Amygdala (tissue), 56 donors: ENCODE measurements at places on chromosomes 7 and 10.

GRCh38 chr7:101995121-101995520, 177.7 kb downstream of the CUX1 start:
- no peak for DNase-seq

DNA sequence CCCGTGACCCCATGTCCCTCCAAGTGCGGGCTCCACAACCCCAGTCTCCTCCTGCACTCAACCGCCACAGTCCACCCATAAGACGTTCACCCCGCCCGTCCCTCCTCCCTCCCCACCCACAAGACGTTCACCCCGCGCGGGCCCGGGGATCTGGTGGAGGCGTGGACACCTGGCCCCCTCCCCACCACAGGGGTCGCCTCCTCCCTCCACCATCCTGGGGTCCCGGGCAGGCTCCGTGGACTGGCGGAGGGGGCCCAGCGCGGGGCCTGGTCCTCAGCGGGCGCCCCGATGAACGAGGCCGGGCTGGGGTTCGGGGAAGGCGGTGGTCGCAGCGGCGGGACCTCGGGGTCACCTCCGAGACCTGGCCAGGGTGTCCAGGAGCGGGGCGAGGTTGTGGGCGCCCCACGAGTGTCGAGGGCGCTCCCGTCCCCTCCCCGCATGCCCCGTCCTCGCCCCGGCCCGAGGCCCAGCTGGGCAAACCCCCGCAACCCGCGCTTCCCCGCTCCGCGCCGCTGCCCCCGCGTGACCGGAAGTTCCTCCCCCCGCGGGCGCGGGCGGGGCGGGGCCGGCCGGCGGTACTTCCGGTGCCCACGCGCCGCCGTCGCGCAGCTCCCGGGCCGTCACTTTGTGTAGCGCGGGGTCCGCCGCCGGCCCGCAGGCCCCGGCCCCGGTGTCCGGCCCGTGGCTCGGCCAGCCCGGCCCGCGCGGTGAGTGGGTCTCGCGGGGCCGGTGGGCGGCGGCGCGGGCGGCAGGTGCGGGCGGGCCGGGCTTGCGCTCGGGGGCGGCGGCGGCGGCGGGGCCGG, at the start of gene ZNF316:
Gene ZNF316 (plus strand): TSS at position 578 of the 803 bp plus-strand sequence. CDS start 5,092 bp downstream, outside the sequence.
- DNase-seq: peak; percentile 48

GRCh38 chr7:118153551-118154177, 30.3 kb upstream of the LSM8 start:
- no peak for DNase-seq

DNA sequence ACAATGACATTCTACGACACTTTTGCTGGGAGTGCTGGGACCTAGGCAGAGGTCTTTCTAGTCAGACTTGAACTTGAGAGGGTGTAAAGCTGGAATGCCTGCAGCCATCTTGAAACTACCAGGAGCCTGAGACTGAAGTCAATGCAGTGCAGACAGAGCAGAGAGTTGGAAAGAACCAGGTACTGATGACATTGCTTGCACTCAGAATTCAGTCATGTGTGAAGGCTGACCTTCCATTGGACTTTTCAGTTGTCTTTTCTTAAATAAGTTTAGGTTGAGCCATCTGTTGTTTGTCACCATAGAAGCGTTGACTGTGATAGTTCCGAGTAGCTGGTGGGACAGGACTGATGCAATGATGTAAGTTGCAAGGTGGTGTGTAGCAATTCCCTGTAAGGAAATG, 3.1 kb upstream of the PLPP4 start:
- no peak for DNase-seq

DNA sequence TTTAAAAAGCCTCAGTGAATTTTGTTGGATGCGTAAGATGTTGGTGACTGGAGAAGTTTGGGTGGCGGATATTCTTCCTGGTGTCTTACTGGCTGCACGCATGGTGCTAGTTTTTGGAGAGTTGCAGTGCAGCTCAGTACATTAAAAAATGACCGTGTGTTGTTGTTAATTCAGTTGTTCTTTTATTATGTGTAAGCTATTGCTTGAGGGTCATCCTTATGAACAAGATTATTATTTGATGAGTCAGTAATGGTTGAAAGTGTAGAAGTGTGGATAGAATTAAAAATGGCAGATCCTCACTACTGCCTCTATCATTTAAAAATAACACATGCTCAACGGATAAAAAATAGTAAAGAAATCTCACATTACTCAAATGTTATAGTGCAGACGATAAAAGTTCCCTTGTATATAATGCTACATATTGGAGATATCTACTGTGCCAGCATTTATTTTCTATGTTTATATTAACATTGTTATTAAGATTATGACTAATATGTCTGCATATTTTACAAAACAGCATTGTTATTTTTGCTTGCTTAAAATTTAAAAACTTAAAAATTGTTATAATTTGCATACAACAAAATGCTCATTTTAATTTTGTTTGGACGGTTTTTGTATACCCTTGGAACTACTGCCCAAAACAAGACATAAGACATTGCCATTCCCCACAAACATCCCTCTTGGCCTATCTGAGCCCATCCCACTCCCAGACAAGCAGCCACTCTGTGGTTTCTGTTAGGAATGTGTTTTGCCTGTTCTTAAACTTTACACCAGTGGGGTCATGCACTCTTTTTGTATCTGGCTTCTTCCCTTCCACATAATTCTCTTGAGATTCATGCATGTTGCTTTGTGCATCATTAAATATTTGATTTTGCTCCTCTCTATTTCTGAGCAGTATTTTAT, 142.0 kb downstream of the DOCK1 start:
- no peak for DNase-seq

- DNase-seq: no peak
Measured at GRCh38 chr10:25842146-25842545, 91.9 kb upstream of the MYO3A start.

- no peak for DNase-seq
Measured at GRCh38 chr7:93015101-93015778, 102.5 kb downstream of the SAMD9 start.

DNA sequence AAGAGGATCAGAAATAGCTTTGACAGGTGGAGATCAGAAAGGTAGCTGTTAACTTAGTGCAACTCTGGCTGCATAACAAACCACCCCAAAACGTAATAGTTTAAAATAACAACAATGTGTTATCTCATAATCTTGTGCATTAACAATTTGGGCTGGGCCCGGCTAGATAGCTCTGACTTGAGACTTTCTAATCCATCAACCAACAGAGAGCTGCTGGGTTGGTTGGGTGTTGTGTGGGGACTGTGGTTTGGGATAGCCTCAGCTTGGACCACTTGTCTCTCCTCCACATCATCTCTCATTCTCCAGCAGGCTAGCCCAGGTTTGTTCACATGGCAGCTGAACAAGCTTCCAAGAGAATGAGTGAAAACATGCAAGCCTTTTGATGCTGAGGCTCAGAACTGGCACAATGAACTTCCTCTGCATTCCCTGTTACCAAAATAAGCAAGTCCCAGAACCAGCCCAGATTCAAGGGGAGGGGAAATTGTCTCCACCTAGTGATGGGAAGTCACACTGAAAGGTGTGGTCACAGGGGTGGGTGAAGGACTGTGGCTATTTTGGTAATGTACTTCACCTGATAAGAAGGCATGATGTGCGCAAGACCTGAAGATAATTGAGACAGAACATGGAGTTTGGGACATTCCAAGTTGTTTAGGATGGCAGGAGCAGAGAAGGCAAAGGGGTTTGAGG, 20.4 kb upstream of the ASAH2 start:
- DNase-seq: no peak

DNA sequence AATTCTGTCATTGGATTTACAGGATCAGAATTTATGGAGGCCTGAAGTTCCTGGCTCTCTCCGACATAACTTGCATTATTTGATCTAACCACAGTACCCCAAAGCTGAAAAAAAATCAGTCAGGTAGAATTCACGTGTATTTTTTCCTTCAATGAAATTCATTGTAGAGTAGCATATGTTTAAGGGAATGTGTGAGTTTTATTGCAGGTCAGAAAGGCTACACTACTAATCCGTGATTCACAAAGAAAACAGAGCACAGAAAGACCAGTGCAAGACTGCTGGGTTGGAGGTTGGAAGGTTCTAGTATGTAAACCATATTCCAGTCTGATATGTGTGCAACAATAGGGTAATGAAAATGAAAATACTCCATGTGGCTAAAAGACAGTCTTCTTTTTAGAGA, 247.0 kb upstream of the FERD3L start:
- DNase-seq: no peak

GRCh38 chr10:71679425-71679824, 40.2 kb downstream of the C10orf105 start:
- DNase-seq: no peak

DNA sequence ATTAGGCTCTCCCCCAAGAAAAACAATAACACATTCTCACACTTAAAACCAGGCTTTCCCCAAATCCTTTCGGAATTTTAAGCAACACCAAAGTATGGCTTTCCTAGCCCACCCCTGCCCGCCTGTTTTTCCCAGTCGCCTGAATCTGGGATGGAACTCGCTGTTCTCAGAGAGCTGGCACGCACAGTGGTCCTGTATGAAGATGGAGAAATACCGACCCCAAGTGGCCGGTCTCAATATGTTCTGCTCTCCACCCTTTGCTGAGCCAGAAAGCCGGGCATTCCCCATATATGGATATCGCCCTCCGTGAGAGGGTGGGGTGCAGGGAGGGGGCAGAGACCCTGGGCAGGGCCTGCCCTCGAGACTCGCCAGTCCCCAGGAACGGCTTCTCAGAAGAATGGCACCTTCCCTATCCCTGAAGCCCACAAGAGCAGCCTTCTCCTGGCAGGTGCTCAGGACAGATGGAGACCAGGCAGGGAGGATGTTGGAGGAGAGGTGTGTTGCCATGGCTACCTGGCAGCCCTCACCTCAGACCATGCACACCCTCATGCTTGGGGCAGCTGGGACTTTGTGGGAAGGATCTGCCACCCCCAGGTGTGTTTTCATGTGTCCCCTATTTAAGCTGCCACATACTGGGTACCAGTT, 3.4 kb downstream of the TACR2 start:
- DNase-seq: no peak

- DNase-seq: no peak
Measured at GRCh38 chr7:26860361-26860760, 4.0 kb downstream of the SKAP2 start.

- DNase-seq: no peak
Measured at GRCh38 chr10:112232670-112233069, 49.1 kb upstream of the GPAM start.

DNA sequence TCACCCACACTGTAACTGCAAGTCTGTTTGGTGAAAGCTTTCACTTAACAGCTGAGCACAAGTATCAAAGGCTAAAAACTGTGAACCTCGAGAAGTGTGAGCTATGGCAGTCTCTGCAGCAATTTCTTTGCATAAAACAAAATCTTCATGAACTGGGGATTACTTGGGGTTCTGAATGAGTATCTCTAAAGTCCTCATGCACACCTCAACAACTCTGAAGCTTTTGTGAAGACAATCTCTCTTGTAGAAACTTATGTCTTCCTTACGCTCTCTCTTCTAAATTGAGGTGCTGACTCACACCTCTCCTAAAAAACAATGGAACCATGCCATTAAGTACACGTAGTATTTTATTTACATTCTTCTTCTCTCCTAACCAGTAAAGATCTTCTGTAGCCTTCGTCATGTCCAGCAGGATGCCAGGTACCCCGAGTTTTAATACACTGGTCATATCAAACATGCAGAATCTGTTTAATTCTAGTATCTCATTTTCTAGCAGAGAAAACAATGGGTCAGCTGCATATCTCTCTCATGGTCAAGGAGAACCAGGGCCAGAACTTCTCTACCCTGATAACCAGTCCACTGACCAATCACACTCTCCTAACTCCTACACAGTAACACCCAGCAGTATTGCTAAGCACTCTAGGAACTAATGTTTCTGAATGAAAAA, 76.9 kb downstream of the UBE2H start:
- DNase-seq: no peak

- DNase-seq: no peak
Measured at GRCh38 chr10:7493996-7494395, 83.2 kb upstream of the SFMBT2 start.

- DNase-seq: no peak
Measured at GRCh38 chr7:4074407-4074806, 607.7 kb upstream of the FOXK1 start.

DNA sequence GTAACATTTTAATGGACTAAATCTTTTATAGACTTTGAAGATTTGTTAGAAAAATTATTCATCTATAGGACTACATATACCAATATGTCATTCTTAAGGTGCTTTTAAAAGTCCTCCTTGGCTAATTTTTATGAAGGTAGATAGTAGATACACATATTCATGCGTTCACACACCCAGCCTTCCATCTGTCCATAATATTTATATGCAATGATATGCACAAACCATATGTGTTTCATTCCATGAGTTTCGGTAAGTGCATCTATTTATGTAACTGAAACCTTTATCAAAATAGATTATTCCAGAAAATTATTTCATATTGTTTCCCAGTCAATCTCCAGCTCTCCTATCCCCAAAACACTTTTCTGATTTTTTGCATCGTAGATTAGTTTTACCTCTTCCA, 101.7 kb downstream of the ANLN start:
- no peak for DNase-seq

GRCh38 chr7:30348083-30348560, 63.7 kb downstream of the ZNRF2 start:
- no peak for DNase-seq

GRCh38 chr10:15518250-15518649, 147.2 kb upstream of the FAM171A1 start:
- DNase-seq: no peak

DNA sequence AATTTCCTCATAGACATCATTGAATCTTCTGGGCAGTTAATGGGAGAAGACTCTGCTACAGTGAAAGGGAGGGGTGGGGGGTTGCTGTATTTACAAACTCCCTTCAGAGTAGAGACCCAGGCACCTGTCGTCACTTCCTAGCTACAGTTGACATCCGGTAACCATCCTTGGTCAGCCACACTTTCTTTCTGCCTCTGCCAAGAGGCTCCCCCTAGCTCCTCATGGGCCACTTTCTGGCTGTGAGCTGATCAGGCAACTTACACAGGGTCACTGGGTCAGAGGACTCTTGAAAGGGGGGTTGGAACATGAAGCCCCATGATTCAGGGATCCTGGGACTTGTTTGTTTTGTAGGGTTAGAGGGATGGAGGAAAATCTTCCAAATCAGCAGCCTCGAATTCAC, 1.2 kb downstream of the TECPR1 start:
- no peak for DNase-seq

DNA sequence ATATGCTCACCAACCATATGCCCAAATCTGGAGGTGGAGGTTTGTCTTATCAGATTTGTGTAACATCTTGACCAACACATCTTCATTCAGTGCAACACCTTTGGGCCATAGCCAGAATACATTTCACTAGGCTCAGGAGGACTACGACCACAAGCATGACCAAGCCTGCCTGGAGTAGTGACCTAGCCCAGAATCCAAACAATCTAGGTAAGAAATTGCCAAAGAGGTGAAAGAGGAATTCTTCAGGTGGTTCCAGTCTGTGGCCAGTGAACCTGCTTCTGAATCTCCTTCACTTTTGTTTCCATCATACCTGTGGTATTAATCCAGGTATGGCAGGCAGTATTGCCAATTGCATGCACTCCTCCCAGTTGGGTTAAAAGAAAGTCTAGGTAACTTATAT, 112.8 kb upstream of the RAB18 start:
- no peak for DNase-seq
